ENCODE measurements at places on chromosomes 12 and 14.
A peak's percentile ranks its signal among the peaks of the same experiment; 100 is the strongest.

GRCh38 chr12:1108276-1108675 lies 117.3 kb downstream of the ERC1 start:
- DNase-seq, result no peak

DNA sequence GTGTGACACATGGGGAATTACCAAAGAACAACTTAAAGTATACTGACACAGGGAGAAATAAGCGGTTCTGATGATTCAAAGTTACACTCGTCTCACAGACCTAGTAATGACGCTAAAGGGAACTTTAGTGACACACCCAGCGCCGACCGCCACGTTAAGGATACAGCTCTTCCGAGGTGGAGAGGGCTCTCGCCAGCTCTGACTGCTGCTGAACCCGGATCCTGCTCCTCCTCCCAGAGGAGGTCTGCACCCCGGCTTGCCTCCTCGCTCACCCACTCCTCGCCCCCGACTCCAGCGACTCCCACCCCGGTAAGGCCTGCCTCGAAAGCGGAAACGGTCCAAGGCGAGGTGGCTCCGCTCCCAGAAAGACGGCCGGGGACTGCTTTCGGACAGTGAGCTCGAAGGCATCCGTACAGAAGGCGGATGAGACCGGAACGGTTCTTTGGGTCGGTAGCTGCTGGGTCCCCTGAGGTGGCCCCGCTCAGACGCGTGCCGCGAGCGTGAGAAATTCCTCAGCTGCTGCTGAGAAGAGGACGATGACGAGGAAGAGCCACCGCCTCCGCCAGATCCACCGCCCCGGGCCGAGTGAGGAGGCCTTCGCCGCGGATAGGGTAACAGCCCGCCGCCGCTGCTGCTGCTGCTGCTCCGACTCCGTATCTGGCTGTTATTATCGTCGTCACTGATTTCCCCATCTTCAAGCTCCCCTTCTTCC lies 643 bp downstream of the ZFC3H1 start:
- DNase-seq, result peak; percentile 51

- no peak for DNase-seq
Observed at GRCh38 chr12:106801167-106801708, 26.8 kb downstream of the RIC8B start.

- peak; percentile 31 for DNase-seq
Observed at GRCh38 chr12:132084621-132085290, 59.4 kb downstream of the DDX51 start.

- no peak for DNase-seq
Observed at GRCh38 chr14:99908653-99909250, 115.5 kb downstream of the EML1 start.

DNA sequence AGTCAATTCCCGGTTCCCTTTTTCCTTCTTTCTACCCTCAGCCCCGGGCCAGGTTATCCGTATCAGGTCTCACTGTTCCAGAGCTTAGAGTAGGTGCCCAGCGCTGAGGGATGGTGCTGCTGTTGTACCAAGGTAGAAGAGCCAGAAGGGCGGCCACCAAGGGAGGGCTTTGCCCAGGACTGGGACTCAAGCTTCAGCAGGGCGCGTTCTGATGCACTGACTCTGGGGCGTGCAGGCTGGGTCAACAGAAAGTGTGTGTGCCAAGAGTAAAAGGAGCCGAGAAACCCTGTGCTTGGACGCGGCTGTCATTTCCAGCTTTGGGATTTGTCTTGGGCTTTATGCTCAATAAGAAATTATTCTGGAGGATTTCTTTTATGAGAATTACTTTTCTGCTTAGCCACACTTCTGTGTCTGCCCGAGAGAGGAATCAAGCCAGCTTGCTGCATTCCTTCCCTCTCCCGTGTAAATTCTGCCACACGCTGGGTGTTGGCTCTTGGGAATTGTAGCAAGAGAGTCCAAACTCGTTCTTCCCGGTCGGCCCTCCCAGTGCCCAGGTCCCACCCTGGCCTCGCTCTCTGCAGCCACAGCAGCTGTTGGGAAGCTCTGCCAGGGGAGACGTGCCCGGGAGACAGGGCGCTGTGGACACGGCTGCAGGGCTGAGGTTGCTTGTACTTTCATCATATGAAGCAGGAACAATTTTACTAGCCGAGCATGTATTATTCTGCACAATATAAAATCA lies 98.0 kb downstream of the FBXL14 start:
- DNase-seq, result no peak

Data from effector CD8-positive, alpha-beta T cell (primary cell).